ENCODE measurements at places on chromosomes 12 and 14.

DNA sequence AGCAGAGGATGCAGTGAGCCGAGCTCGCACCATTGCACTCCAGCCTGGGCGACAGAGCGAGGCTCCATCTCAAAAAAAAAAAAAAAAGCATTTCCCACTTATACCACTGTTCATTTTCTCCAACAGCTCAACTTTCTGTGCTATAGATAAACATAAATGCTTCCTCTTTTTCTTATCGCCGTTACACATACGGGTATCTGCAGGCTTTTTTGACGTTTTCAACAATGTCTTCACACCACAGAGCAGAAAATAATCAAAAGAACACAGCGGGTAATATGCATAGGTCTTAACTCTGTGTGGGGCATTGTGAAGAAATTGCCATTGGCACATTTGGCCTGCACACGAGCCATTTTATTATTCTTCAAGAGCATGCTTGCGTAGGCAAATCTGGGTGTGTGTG is 86.4 kb downstream of the CAPZA3 start:
- no peaks in the 10 kb centered on the region for H3K4me1 ChIP-seq
- no peaks in the 10 kb centered on the region for H3K27me3 ChIP-seq
- no peaks in the 10 kb centered on the region for H3K36me3 ChIP-seq
- no peak for DNase-seq
- H3K27ac ChIP-seq = no peak overlapping the region

DNA sequence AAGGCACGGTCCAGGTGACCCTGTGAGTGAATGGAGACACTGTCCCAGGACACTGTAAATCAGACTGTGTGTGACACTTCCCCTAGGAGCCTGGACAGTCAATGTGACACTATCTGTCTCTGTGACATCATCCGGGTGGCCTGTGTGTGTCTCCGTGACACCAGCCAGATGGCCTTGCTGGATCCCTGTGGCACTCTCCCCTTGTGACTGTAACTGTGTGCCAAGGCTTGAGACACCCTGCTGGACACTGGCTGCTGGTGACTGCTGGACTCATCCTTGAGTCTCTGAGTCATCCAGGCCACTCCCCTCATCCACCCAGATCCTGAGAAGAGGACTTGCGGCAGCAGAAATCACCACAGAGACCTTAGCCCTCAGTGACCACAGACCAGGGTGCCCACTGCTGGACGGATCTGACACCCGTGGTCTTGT is 51.6 kb downstream of the MVK start:
- no peaks in the 10 kb centered on the region for H3K36me3 ChIP-seq
- peaks cover 4% of the 10 kb centered on the region for H3K4me1 ChIP-seq
- no peak overlapping the region for H3K4me3 ChIP-seq
- no peak overlapping the region for H3K27ac ChIP-seq
- no peaks in the 10 kb centered on the region for H3K27me3 ChIP-seq

- H3K36me3 ChIP-seq = no peaks in the 10 kb centered on the region
- no peak for DNase-seq
- no peak overlapping the region for H3K27ac ChIP-seq
- H3K27me3 ChIP-seq = no peaks in the 10 kb centered on the region
- H3K4me3 ChIP-seq = no peak overlapping the region
Measured at GRCh38 chr14:43165651-43166050, 1341.4 kb downstream of the FSCB start.

DNA sequence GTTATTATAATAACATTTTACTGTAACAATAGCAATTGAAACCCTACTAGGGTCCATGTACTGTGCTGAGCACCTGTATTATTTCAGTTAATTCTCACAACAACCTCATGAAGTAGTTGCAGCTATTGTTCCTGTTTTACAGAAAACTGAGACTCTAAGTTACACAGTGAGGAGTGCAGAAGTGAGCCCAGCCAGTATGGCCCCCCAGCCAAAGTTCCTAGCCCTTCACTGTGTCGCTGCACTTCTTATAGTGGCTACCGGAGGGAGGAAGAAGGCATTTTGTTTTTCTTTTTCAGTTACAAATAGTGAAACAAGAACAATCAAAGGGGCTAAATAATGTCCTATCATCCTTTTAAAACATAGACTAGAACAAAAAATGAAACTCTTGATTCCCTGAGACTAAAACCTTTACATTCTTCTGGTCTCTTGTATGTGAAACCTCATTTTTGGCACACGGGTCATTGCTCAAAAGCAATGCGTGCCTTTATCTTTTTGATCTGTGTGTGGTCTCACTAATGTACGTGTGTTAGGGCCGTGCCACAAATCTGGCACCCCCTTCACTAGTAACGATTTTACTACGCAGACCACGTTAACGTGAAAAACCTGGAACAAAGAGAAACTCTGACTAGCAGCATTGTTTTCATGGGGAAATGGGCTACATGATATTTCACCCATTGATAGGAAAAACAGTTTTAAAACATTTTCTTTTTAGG is 88.7 kb downstream of the LLPH start:
- no peak overlapping the region for H3K27ac ChIP-seq
- H3K36me3 ChIP-seq = no peaks in the 10 kb centered on the region
- no peaks in the 10 kb centered on the region for H3K4me1 ChIP-seq
- DNase-seq = no peak

DNA sequence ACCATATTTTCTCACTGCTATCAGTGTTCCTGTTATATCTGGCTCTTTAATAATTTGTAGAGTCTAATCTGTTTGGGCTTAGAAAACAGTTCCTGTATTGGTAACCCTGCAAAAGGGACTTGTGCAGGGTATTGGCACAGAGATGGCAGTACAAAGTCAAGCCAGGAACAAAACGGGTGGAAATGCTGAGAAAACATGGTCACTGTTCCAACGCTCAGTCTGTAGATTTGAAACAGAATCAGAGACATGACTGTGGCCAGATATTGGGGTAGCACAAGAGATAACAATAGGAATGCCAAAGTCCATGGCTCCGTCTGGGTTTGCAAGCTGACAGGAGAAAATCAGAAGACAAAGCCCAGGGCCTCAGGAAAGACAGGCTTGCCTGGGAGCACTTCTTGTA is 290.7 kb upstream of the PDE3A start:
- no peaks in the 10 kb centered on the region for H3K36me3 ChIP-seq
- H3K27ac ChIP-seq = no peak overlapping the region
- no peak for DNase-seq
- no peaks in the 10 kb centered on the region for H3K4me1 ChIP-seq

- DNase-seq = no peak
- no peaks in the 10 kb centered on the region for H3K27me3 ChIP-seq
- H3K4me3 ChIP-seq = no peak overlapping the region
- H3K4me1 ChIP-seq = peaks cover 4% of the 10 kb centered on the region
- peak overlapping the region; percentile 10 for H3K27ac ChIP-seq
- H3K36me3 ChIP-seq = peaks cover 16% of the 10 kb centered on the region
Measured at GRCh38 chr12:82708061-82708879, 21.6 kb downstream of the TMTC2 start.

DNA sequence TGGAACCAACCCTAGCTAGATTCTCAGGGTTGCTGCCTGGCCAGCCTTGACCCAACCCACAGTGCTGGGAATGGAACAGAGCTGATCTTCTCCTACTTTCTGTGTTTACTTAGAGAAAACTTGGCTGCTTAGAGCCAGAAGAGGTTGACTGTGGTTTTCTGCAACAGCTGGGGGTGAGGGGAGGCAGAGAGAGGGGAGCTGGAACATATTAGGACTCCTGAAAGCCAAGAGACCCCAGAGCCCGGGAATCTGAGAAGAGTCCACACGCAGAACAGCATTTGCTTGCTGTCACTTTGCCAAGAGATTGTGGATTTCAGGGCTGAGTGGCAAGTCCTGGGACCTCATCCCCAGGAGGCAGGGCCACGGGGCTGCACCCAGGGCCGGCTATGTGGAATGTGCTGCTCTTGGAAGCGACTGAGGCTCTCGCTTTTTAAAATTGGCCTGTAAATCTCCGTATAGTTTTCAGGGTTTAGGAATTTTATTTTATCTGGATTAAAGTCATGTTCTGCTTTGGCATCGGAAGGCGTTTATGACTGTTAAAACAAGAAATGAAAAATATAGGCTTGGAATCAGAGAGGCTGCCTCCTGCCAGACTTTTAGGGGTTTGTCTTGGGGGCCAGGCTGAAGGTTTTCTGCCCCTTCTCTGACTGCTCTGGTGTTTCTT is 22.3 kb upstream of the MED13L start:
- H3K4me3 ChIP-seq = no peak overlapping the region
- no peak for DNase-seq
- H3K4me1 ChIP-seq = peaks cover 13% of the 10 kb centered on the region

DNA sequence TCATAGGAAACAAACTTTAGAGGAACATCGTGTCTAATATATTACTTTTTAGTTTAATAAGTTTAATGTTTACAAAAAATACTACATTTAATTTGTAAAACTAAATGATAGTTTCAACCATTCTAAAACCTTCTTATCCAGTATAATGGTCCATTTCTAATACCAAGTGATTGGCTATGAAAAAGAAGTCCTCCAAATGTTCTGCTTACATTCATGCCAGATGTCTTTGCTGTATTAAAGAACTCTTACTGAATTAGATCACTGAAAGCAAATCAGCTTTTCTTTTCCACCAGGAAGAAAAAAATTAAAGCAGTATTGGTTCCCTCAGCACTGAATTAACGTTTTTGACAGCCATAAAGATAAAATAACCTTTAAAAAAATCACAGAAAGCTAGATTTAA is 3.7 kb downstream of the NOVA1 start:
- peaks cover 33% of the 10 kb centered on the region for H3K4me1 ChIP-seq
- no peak for DNase-seq
- H3K36me3 ChIP-seq = no peaks in the 10 kb centered on the region
- no peak overlapping the region for H3K4me3 ChIP-seq

GRCh38 chr12:29253906-29254625 is 105.0 kb downstream of the FAR2 start:
- no peak for DNase-seq
- no peaks in the 10 kb centered on the region for H3K27me3 ChIP-seq
- no peak overlapping the region for H3K27ac ChIP-seq
- H3K36me3 ChIP-seq = no peaks in the 10 kb centered on the region
- H3K4me3 ChIP-seq = no peak overlapping the region

DNA sequence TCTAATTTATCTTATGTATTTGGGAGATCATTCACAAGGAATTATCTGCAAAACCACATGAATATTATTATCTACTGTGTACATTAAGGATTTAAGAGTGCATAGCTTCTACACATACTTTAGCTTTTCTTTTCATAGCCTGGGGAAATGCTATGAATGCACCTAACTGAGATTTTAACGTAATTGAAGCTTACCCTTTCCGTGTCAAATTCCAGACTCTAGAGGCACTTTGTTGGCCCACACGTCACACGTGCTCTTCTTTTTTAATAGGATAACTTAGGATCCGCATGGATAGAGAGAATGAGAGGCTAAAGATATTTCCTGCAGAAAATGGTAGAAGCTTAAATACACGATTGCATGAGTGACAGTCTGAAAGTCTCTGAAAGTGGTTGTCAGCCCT is 481.1 kb downstream of the PCNX1 start:
- no peak for DNase-seq
- no peaks in the 10 kb centered on the region for H3K36me3 ChIP-seq
- no peak overlapping the region for H3K27ac ChIP-seq
- no peaks in the 10 kb centered on the region for H3K4me1 ChIP-seq
- no peak overlapping the region for H3K4me3 ChIP-seq

DNA sequence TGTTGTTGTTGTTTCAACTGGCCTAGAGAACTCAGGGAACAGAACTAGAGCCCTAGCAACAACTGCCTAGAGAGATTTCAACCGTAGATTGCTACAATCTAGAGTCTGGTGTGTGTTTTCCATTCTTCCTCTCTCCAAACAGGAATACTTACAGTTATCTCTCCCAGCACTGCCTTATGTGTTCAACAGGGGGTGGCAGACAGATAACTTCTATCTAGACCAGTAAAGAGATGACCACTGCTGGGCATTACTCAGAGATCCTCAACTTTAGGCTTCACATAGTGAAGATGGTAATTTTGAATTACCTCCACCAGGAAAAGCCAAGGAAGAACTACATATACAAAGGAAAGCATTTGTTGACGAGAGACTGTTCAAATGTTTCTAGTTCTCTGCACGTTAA is 4.8 kb downstream of the TXNDC16 start:
- no peak overlapping the region for H3K27ac ChIP-seq
- no peaks in the 10 kb centered on the region for H3K27me3 ChIP-seq
- H3K4me1 ChIP-seq = peaks cover 6% of the 10 kb centered on the region
- H3K36me3 ChIP-seq = no peaks in the 10 kb centered on the region

- H3K27ac ChIP-seq = peak overlapping the region; percentile 64
- H3K36me3 ChIP-seq = no peaks in the 10 kb centered on the region
- H3K4me3 ChIP-seq = no peak overlapping the region
Measured at GRCh38 chr14:69674546-69675244, 63.3 kb downstream of the SUSD6 start.

DNA sequence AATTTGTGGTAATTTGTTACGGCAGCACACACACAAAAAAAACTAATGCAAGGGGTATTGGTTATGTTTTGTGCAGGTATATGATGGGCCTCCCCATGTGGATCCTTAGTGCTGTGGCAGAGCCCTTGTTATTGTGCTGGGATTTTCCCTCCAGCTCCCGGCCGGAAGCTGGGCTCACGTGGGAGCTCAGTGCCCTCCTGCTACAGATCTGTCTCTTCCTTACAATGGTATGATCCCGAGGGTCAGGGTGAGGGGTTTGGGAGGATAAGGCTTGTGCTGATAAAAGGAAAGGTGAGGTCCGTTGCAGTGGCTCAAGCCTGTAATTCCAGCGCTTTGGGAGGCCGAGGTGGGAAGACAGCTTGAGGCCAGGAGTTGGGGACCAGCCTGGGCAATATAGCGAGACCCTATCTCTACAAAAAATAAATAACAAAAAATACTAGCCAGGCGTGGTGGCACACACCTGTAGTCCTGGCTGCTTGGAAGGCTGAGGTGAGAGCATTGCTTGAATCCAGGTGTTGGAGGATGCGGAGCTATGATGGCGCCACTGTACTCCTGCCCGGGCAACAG is 861 bp upstream of the SLC48A1 start:
- peaks cover 39% of the 10 kb centered on the region for H3K4me1 ChIP-seq
- H3K36me3 ChIP-seq = no peaks in the 10 kb centered on the region

DNA sequence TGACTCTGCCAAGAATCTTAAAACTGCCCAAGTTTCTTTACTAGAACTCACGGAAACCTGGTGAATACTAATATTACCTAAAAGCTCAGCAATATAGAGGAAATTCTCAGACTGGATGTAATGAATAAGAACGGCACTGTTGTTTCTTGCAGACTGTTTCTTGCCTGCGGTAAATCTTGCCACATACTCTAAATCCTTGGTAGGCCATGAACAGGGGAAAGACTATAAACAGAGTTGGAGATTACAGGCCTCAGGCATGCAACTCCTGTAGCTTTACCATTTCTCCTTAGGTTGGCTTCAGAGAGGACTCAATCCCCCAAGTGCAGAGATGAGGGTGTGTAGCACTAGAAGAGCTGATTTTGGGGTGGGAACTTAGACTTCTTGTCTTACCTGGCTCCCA is 1.1 kb downstream of the ALDH6A1 start:
- H3K4me3 ChIP-seq = no peak overlapping the region
- H3K27ac ChIP-seq = peak overlapping the region; percentile 96
- H3K36me3 ChIP-seq = no peaks in the 10 kb centered on the region

Measured in esophagus squamous epithelium (tissue), 5 donors.